ENCODE measurements at places on chromosomes 4 and X.

- no peak for DNase-seq
Observed at GRCh38 chr4:19151684-19152083, 1100.0 kb upstream of the SLIT2 start.

DNA sequence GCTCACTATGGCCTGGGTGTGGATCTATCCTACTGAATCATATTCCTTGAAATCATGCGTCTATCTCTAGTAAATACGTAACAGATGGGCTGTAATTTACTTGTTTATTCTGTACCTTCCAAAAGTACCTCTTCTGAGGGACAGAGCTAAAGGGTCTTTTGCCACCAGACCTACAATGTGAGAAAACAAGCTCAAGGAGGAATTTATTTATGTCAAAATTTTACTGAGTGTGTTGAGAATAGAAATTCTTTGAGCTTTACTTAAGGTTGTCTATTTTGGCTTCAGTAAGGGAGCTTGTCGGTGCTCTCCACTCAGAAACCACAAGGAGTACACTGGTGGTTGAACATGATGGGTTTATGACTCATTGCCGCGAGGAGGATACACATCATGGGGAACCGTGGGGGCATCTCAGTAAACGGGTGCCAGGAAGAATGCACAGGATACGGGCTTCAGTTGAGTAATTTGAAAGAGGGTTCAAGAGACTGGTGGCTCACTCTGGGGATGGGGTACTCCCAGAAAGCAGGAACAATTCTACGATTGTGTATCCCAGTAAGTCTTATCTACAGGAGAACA lies 3.0 kb downstream of the ANK2 start:
- no peak for DNase-seq

- no peak for DNase-seq
Observed at GRCh38 chrX:136866337-136867095, 14.0 kb downstream of the RBMX start.

DNA sequence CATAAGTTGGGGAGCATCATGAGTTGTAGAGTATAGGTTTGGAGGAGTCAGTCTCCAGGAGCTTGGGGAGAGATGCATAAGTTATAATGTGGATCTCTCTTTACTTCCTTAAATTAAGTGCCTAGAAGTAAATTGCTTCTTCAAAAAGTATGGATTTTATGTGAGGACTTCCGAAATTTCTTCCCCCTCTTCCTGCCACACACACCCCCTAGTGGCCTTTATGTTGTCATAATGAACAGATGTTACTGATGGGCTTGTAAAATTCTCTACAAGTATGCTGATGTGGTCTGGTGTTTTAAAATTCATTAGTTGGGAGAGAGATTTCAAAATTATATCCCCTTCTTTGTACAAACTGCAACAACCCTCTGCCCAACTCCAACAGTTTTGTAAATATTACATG lies 2.3 kb upstream of the METTL14 start:
- no peak for DNase-seq

DNA sequence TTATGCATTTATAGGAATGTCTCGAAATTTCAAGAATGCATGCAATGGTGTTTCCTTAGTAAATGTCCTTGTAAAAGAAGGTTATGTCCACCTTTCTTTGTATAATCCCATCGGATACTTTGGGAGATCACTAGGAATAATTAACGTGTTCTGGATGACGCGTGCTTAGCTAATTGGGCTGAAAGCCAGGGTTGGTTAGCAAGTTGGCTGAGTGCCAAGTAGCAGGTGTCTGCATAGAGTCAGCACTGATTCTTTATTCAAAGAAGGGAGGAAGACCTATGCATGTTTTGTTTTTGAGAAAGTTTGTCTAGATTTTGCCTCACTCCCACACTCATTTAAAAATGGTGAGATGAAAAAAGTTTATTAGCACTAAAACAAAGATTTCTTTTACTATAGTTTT lies 144.6 kb downstream of the SOX3 start:
- no peak for DNase-seq

DNA sequence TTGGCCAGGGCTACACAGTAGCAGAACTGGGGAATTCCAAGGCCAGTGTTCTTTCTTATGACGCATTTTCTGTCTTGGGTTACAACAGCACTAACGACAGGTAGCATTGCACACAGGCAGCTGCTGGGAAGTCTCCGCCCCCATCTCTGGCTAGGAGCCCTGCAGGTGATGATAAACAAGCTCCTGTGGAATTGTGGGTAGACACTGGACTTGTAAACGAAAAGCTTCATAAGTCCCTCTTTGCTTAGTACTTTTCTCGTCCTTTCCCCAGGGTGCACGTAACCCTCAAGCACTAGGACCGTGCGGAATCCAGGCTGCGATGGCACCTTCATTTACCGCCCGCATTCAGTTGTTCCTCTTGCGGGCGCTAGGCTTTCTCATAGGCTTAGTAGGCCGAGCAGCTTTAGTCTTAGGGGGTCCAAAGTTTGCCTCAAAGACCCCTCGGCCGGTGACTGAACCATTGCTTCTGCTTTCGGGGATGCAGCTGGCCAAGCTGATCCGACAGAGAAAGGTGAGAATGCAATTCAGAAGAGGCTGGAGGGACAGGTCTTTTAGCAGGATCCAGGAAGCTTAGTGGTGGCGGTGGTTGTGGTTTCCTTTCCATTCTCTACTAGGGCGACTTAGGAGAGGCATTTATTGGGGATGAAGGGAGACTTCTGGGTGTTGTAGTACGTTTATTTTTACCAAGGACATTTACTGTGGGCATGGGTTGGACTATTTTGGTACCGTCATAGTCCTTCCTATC lies at the start of gene FAAH2:
TSS of gene FAAH2 (plus strand) at position 200 of the 745 bp plus-strand sequence. CDS start at position 320, 120 bp downstream.
- DNase-seq, result peak; percentile 46

GRCh38 chrX:130654409-130654950 lies 248.5 kb downstream of the ENOX2 start:
- DNase-seq, result no peak

- no peak for DNase-seq
Observed at GRCh38 chr4:24795666-24796381, 451 bp downstream of the SOD3 start.

DNA sequence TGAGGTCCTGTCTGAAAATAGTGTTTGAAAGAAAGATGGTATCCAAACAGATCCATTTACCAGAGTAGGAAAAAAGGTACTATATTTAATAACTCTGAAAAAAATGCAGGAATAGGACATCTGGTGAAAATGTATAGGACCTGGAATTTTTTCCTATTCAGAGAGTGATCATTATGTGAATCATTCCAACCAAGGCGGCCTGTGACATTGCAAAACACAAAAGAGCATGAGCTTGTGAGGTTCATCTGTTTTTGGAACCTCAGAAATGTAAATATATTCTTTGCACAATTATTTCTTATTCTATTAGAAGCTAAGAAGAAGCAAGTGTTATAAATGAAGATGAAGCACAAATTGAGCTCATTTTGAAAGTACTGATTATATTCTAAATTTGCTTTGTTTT lies 2.0 kb downstream of the C4orf51 start:
- DNase-seq, result no peak

- DNase-seq, result no peak
Observed at GRCh38 chrX:150841456-150842197, 56.8 kb downstream of the CD99L2 start.

DNA sequence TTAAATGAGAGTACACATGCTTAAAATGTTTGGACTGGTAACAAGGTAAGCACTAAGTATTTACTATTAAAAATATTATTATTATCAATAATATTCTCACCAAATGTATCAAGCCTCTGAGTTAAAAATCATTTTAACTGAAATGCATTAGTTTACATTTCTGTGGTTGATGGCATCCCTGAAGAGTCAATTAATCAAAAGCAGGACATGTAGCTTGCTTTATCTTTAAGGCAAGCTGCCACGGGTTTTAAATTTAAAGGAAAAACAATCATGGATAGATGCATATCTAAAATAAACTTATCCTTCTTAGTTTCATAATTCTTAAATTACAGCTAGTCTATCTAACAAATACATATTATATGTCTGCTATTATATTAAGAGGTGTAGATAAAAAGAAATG lies 584.8 kb upstream of the INTU start:
- DNase-seq, result no peak

- no peak for DNase-seq
Observed at GRCh38 chr4:18917689-18918088, 896.1 kb upstream of the LCORL start.

DNA sequence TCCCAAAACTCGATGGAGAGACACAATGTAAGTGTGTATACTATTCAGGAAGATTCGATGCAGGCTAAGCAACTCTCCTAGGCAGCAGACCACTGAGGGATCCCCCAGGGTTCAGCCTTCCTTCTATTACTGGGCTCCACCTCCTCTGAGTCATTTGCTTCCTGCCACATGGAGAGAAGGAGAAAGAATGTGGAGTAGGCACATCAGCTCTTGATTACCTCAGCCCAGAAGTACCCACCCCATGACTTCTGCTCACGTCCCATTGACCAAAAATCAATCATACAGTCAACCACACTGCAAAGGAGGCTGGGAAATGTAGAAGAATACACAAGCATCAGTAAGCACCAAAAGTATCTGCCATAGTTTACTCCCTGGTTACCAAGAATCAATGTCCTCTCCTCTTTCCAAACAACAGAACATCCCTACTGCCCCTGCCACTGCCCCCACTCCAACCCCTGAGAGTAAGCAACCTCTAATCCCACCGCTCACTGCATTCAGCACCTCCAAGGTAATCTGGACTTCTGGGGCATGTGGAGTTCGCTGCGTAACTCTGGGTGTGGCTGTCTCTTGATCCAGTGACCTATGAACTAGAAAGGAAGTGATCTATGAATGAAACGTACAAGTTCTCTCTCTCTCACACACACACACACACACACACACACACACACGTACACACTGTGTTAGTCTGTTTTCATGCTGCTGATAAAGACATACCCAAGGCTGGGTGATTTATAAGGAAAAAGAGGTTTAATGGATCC lies 91.2 kb upstream of the C1QTNF7 start:
- DNase-seq, result no peak

DNA sequence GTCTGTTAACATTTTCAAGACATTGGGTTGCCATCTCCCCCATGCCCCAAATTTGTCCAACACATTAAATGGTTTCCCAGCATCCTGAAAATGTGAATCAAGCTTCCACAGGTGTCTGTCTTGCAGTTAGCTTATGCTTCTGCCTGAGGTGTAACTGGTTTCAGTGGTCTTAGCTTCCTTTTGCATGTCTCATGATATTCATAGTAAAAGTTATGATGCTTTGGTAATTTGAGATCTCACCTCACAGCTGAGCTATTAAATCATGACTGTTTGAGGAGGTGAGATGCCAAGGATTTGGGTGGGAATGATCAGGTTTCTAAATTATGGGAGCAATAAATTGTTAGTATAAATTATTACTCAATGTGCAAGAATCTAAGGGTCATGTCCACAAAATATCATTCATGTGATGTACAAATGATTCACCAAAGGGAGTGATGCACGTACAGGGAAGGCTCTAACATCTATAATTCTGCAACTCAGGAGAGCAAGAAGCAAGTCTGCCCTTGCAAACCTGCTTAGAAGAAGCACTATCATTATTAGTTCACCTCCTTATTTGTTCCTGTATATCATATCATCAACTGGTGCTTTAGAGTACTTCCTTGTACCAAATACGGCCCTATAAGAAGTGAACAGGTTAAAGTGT lies 17.1 kb upstream of the RAI2 start:
- DNase-seq, result no peak

DNA sequence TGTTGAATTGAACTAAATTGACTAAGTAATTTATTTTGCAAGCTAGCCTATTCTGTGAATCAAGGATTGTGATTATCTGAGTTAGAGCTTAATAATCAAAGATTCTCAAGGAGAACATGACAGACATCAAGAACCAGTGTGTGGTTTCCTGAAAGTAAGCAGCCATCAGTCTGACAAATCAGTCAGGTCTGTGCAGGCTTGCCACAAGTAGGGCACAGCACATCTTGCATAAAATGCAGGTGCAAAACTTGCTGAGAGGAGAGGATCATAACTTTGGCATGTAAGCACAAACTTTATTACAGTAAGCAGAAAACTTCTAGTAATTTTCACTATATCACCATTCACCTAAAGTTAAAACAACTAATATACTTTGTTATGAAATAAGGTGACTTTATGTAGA lies 22.5 kb downstream of the FAM241A start:
- no peak for DNase-seq

- DNase-seq, result no peak
Observed at GRCh38 chr4:22514001-22514400, 1.9 kb downstream of the ADGRA3 start.

All from activated T-helper 9 cell treated with anti-CD3 and anti-CD28 coated beads, Interleukin-2, amount 50 U/mL, for 16 hours (primary cell).